Dermis blood vessel endothelial cell (primary cell): ENCODE measurements at places on chromosomes 13 and 19. TPM values are rescaled to one million over a fixed set of nuclear protein-coding genes. Genes with fewer than 3 reads are reported as not detected.

Gene ANKRD10
- 52.6 and 92.2 TPM in 2 replicates for total RNA-seq

Gene ELSPBP1
- not detected in 2 replicates for total RNA-seq

DNA sequence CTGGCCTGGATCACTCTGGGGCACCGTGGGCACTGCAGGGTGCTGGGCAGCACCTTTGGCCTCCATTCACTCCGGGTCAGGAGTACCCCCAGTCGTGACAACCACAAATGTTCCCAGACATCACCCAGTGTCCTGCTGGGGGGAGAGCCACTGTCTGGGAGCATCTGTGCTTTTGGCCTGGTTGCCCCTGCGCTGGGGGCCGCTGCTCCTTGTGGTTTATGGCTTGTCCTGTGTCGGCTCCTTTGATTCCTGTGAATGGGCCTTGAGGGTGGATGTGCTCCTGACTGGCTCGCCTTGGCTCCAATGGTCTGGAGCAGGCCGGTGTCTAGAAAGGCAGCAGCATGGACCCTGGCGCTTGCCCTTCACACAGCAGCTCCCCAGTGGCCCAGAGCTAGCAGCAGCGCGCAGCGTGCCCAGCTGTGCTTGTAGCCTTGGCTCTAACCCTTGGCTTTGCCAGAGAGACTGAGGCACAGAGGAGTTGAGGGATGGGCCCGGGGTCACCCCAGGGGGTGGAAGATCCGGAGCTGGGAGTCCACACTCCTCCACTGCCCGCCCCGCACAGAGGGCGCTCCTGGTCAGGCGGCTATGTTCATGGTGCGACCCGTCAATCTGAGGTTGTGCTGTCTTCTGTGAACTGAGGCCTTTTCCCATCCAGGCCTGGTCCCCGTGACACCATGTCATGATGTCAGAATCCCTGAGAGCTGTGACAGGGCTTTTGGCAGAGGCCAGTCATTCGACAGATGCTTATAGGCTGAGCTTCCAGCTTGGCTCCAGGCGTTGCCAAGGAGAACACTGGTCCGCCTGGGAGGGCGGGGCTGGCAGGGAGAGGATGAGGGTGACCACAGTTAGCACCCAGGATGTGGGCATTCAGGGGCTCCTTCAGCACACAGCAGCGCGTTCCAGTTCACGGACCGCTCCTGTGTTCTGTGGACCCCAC is 4.1 kb downstream of the DAZAP1 start:
- no peak for DNase-seq

DNA sequence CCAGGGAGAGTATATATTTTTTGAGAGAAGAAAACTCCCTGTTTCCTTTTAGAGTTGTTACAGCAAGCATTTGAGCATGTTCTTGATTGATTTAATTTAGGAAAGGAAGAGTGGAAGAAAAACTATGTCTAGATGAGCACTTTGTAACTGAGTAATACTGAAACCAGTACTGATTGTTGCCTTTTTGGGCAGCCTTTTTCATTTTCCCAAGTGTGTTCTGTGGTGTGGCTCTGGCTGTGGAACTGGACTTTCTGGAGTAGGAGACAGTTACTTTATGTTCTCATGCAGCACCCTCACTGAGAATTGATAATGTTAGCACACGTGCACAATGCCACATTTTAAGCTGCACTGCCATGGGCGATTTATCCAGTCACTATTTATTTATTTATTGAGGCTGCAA is 211.5 kb downstream of the LMO7 start:
- DNase-seq, result no peak

DNA sequence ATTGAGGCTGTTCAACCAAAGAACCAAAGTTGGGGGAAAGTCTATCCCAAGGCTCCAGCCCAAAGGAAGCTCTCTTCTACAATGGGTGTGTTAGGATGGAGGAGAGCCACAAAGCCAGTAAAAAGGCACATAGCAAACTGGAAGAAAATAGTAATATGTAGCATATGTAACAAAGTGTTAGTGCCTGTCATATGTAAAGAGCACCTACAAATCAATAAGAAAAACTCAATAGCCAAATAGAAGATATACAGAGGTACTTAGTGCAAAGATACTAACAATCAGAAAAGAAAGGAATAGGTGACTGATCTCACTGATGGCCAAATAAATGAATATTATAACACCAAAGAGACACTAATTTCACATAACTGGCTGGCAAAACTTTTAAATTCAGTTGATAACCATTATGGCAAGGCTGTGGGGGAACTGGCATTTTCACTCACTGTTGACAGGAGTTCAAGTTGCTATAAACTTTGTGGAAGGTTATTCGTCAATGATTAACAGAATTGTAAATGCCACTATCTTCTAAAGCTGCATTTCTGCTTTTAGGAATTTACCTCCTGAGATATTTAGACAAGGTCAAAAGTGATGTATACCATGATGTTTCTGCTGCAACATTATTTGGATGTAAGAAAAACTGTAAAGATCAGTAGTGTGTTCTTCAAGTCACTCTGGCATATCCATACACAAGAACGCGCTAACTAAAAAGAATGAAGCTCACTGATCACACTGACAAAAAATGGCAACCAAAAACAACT is 110.8 kb downstream of the GNG7 start:
- no peak for DNase-seq

GRCh38 chr19:1256646-1257474 is 8.5 kb downstream of the MIDN start:
- DNase-seq, result no peak

DNA sequence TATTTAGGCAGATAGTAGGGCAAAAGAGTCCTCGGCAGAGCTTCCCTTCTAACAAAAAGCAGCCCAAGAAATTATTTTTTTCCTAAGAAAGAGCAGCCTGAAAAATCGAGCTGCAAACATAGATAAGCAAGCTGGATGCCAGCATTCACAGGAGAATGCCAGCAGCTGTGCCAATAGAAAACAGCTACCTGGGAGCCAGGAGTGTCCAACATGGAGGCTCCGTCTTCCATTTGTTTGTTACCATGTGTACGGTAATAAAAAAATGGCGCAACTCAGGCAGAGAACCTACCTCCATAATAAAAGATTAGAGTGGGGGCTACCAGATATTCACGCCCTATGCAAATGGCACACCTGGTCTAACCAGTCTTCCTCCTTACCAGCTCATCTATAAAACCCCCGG is 77.6 kb upstream of the IPO5 start:
- DNase-seq, result no peak

Gene ZNF780B
- total RNA-seq, result 13.8 and 15.8 TPM in 2 replicates

GRCh38 chr19:38596057-38596981 is 21.4 kb downstream of the MAP4K1 start:
- peak; percentile 20 for DNase-seq

DNA sequence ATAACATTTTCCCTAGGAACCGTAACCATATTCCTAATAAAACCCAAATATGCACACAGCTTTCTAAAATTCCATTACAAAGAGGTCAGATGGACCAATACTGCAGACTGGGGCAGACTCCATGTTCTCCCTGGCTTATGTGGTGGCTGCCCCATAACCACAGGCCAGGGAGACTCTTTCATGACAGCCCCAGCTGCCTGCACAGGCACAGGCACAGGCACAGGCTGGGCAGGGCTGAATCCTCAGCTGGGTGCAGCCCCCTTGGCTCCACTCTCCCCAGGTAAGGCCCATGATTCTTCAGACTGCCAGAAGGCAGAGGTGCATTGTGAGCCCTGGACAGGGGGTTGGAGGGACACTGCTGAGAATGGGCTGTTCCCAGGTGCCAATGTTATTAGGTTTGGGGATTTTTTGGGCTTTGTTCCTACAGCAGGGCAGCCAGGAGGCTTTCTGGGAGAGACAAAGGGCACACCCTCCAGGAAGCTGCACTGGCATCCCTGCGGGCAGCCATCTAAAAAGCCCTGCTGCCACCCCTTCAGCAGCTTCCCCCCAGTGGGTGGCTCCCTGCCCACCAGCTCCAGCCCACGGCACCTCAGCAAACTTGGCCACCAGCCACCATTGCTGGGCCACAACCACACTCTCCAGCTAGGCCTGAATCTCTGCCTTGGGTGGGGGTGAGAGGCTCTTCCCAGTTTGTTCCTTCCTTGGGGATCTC is 20.0 kb downstream of the DOCK9 start:
- no peak for DNase-seq

GRCh38 chr13:106814463-106814862 is 246.5 kb upstream of the ARGLU1 start:
- DNase-seq, result no peak

Gene STOML3
- total RNA-seq, result not detected in 2 replicates

Gene CEACAM21
- total RNA-seq, result 3.2 and 9.4 TPM in 2 replicates

DNA sequence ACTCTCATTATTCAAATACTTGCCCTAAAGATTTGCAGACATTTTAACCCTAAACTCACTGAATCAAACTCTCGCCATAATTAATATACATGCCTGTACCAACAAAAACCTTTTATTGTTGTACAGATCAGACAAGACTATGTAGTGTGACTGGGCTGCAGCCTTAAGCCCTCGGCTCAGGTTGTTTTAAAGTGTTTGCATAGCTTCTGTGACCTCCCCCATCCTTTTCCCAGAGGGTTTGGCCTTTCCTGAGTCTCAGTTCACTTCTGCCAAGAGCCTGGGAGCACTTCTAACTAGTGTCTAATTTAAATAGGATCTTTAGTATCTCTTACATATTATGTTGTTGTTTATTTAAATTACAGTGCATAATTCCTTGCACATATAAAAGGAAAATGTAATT is 158.2 kb downstream of the HS6ST3 start:
- no peak for DNase-seq

Gene GRIN3B
- 0.28 and 1.0 TPM in 2 replicates for total RNA-seq

- no peak for DNase-seq
Measured at GRCh38 chr13:111534751-111535522, 214.5 kb downstream of the TEX29 start.

Gene TNFSF13B
- 0.34 and 0.70 TPM in 2 replicates for total RNA-seq

Gene LILRA5
- not detected in 2 replicates for total RNA-seq

Gene GJB2
- total RNA-seq, result 0.05 and 0.17 TPM in 2 replicates

Gene JUNB
- total RNA-seq, result 61.1 and 151 TPM in 2 replicates

GRCh38 chr19:45884682-45885555 is 1.0 kb downstream of the IRF2BP1 start:
- no peak for DNase-seq

Gene CHAF1A
- 8.7 and 19.5 TPM in 2 replicates for total RNA-seq

- DNase-seq, result no peak
Measured at GRCh38 chr19:18000480-18000914, 7.5 kb upstream of the ARRDC2 start.

- DNase-seq, result no peak
Measured at GRCh38 chr19:5838353-5839064, 993 bp downstream of the FUT6 start.

DNA sequence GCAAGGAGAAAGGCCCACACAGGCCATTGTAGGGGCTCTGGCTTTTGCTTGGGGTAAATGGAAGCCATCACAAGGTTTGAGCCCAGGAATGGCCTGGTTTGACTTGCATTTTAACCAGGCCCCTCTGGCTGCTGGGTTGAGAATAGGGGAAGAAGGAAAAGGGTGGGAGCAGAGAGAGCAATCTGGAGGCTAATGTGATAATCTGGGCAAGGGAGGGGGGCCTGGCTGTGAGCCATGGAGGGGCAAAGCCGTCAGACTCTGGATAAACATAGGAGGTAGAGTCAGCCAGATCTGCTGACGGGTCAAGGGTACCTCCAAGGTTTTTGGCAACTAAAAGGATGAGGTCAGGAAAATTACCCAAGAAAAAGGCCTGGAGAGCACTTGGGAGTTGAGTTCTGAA is 41.6 kb downstream of the RFX2 start:
- no peak for DNase-seq
